ENCODE measurements at places on chromosomes 3 and 15.
A peak's percentile ranks its signal among the peaks of the same experiment; 100 is the strongest.

- DNase-seq: no peak
Observed at GRCh38 chr15:54273928-54274327, 295.7 kb downstream of the UNC13C start.

GRCh38 chr3:150333477-150333876 is 74.6 kb upstream of the TSC22D2 start:
- no peak for DNase-seq

- no peak for DNase-seq
Observed at GRCh38 chr15:42955518-42955917, 34.9 kb upstream of the TTBK2 start.

- DNase-seq: no peak
Observed at GRCh38 chr3:4426782-4427344, 40.2 kb downstream of the SUMF1 start.

DNA sequence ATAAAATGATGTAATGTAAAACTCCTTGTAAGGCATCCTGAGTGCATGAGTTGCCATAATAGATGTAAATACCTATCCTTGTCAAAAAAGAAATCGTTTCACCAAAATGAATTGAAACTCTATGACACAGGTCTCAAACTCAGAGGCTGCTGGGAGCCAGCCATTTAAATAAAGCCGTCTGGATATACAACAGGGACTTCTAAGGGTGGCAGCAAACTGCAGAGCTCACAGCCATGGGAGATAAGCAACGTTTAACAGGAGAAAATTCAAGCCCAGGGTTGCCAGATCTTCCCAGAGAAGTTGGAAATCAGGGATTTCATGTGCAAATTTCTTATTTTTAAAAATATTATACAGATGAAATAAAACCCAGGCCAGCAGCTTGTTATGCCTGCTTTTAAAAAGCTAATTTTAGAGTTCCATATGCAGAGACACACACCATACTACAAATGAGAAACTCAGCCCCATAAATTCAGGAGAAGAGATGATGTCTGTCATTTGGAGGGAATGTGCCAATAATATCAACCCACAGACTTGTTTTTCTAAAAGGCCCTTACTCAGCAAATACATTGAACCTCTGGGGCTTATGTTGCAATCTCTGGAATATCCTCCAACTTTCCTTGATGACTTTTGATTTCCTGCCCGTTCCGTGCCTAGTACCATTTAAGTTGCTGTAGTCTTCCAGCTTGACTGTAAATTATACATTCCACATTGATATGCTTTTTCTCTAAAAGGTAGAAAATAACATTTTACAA is 75.6 kb downstream of the AQP9 start:
- no peak for DNase-seq

- DNase-seq: no peak
Observed at GRCh38 chr3:172228036-172228415, 188.6 kb downstream of the FNDC3B start.

DNA sequence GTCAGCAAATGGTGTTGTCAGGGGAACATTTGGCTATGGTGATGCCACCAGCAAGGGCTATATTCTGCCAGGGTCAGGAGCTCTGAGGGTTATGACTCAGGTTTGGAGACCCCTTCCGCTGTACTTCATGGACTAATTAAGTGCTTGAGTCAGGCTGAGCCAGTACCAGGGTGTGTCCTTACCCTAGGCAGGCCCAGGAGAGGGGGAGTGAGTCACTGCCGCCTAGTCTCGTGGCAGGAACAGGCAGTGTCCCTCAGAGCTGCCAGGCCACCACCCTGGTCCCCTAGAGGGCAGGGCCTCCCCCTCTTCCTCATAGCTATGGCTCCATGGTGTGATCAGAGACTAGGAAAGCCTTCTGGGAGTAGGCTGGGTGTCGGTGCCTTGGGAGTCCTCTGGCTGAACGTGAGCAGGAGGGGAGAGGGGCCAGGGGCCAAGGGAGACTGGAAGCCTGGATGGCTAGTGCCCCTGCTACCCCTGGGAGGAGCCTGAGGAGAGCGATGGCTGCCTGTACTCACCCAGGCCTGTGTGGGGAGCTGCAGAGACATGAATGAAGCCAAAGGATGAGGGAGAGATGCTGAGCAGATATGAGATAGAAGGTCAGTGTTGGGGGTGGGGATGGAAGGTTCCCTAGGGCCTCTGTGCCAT is 10.6 kb downstream of the MAPKAPK3 start:
- peak; percentile 75 for DNase-seq

DNA sequence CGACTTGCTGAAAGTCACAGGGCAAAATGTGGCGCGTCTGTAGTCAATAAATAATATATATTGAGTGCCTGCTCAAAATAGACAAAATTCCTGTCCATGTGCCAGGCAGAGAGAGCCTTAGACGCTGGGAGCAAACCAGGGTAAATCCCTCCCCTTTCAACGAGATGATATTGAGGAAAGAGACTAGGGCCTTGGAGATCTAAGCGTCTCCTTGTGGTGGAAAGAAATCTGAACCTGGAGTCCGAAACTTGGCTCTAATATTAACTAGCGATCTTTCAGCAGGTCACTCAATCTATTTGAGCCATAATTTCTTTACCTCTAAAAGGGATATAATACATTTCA is 348 bp upstream of the DPP8 start:
- no peak for DNase-seq

- DNase-seq: peak; percentile 30
Observed at GRCh38 chr3:189842681-189843602, 211.8 kb downstream of the TP63 start.

GRCh38 chr3:140068494-140069017 is 133.6 kb downstream of the CLSTN2 start:
- DNase-seq: no peak

DNA sequence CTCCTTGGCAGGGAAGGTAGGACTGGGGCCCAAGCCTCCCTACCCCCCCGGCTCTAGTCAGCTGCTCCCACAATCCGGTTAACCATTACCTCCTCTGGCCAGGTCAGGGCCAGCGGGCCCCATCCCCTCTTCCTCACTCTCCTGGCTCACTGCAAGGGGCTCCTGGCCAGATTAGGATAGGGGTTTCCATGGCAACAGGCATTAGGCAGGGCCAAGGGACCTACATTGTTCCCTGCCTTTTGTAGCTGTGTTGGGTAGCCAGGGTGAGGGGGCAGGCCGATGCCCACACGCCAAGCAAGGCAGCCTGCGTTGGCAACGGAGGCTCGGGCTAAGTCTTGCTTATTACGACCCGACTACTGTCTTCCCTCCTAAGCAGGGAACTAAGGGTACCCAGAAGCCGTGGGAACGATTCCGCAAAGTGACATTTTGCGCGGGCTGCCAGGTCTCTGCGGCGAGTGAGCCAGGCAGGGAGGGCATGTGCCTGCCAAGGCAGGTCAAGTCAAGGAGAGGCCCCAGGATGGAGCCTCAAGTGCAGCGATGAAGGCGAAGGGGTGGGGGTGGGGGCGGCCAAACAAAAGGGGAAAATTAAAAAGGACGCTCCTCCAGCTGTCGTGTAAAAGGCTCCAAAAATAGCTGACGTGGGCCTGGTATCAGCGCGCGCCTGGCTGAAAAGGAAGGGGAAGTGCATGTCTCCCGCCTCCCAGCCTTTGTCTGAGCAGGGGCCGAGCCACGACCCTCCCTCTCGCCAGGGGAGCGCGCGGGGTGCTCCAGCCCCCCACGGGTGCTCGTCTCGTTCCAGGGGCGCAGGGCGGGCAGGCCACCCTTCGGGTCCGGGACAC is 919 bp downstream of the IDH2 start:
- peak; percentile 52 for DNase-seq

- no peak for DNase-seq
Observed at GRCh38 chr3:190764231-190765134, 98.0 kb downstream of the GMNC start.

DNA sequence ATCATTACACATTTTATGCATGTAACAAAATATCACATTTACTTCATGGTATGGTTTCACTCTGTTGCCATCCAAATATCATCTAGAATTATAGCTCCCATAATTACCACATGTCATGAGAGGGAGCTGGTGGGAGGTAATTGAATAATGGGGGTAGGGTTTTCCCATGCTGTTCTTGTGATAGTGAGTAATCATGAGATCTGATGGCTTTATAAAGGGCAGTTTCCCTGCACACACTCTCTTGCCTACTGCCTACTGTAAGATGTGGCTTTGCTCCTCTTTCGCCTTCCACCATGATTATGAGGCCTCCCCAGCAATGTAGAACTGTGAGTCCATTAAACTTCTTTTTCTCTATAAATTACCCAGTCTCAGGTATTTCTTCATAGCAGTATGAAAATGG is 123.4 kb downstream of the SATB1 start:
- no peak for DNase-seq

- DNase-seq: no peak
Observed at GRCh38 chr15:55060836-55061235, 135.9 kb downstream of the RSL24D1 start.

DNA sequence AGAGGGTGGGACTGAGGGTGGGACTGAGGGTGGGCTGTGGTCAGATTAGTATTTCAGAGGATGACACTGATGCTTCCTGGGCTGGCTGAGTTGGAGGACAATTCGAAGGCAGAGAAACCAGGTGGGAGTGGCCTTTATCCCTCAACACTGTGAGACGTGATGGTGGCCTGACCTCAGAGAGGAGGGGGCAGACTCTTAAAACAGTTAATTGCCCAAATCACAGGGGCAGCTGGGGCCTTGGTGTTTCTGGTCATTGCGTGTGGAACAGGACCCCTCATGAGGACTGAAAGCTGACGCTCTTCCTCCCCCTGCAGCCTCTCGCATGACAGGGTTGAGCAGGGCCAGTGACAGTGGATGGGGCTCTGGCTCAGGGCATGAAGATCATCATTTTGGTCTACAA is 18.7 kb downstream of the DNASE1L3 start:
- DNase-seq: no peak

GRCh38 chr15:60704129-60704528 is 225.2 kb upstream of the ICE2 start:
- no peak for DNase-seq

- DNase-seq: no peak
Observed at GRCh38 chr3:150220799-150221198, 187.3 kb upstream of the TSC22D2 start.

GRCh38 chr15:52529341-52529924 is 753 bp upstream of the MYO5A start:
- peak; percentile 48 for DNase-seq

- no peak for DNase-seq
Observed at GRCh38 chr3:177687291-177687690, 490.0 kb upstream of the TBL1XR1 start.

DNA sequence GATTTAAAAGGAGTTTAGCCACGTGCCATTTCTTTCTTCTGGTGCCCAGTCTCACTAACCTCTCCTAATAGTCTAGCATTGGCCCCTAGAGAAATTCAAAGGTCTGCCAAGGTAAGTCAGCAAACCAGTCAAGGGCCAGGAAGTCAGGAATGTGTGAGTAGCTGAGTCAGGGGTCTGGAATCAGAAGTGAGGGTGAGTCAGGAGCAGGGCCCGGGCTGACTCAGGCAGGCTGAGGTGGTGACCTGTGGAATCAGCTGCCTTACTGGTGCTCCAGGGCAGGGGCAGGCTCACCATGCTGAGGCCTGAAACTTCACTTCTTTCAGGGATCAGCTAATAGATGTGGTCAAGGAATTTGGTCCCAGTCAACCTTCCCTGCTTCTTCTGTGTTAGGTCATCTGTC is 105.8 kb upstream of the MYZAP start:
- peak; percentile 86 for DNase-seq

- no peak for DNase-seq
Observed at GRCh38 chr3:8839607-8840325, 70.4 kb upstream of the OXTR start.

DNA sequence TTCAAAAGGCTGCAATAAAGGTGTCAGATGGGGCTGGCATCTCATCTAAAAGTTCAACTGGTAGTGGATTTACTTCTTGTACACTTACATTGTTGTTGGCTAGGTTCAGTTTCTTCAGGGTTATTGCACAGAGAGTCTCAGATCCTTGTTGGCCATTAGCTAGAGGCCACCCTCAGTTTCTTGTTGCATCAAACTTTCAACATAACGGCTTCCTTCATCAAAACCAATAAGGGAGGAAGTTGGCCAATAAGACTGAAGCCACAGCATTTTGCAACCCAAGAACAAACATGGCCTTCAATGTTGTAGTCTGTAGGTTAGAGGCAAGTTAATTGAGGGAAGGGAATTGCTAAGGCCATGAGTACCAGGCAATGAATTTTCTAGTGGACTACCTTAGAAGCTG is 218.0 kb downstream of the ZBBX start:
- DNase-seq: no peak

DNA sequence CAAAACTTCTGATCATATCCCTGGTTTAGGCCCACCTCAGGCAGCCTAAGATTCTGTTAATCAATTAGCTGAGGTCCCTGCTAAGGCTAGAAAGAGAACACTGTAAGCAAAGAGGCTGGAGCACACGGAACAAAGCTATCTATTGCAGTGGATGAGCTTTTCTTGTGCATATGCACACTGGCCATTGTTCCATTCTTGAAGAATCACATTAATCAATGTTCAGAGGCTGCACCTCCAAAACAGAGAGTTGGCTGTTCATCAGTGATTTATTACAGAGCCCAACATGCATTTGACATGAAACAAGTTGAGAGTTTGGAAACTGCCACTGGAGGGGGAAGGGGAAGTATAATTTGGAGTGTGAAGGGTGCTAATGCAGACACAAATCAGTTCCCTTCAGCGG is 873.0 kb downstream of the ROBO1 start:
- DNase-seq: no peak

GRCh38 chr3:190306513-190307163 is 15.6 kb downstream of the CLDN1 start:
- DNase-seq: no peak

DNA sequence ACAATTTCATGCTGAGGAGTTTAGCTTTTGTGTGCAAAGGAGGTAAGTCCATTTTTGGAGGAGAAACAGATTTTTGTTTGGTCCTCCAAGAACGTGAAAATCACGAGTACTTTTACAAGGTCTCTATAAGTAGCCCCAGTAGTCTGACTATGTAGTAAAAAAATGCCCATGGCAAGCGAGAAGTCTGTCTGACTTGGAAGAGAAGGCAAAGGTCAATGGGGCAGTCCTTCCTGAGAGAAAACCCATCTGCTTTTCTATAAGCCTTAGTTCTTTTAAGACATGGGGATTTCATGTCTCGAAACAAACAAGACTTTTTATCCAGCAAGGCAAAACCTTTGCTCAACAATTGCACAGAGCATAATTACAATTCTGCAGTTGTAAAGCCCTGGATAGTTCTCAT is 183.2 kb downstream of the GAP43 start:
- DNase-seq: no peak

DNA sequence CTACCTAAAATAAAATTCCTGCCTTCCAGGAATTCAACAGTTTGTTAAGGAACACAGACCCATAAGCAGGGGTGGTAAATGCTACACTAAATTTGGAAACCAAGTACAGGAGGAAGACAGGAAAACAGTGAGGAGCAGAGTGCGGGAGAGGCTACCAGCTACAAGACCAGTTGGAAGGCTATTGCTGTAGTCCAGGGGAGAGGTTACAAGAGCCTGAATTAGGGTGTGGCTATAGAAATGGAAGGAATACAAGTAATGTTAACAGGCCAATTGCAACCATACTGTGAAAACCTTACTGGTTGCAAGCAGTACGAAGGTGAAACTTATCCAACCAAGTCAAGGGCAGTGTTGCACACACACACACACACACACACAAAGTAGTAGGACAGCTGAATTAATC is 880 bp upstream of the ARMC8 start:
- no peak for DNase-seq
